Activated naive CD8-positive, alpha-beta T cell treated with anti-CD3 and anti-CD28 coated beads for 36 hours (primary cell): ENCODE measurements at places on chromosomes 6 and 20.
A peak's percentile ranks its signal among the peaks of the same experiment; 100 is the strongest.

GRCh38 chr6:89954721-89955148 is 60.5 kb downstream of the GJA10 start:
- H3K27me3 ChIP-seq = no peaks in the 10 kb centered on the region
- peak overlapping the region; percentile 15 for H3K4me3 ChIP-seq
- no peak for DNase-seq
- H3K36me3 ChIP-seq = peaks cover 74% of the 10 kb centered on the region

DNA sequence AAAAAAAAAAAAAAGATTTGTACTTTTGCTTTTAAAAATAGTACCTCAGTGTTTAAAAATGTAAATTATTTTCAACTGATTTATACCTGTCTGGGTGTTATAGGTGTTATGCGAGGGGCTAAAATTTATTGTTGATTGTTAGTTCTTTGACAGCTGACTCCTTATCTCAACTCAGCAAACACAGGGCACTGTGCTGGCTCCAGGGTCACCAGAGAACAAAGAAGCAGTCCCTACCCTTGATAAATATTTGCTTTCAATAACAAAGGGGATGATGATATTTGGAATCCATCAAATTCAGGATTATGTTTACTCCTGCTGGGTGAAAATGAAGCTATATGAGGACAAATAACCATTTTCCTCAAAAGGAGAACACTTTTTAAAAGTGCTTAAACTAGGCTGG is 34.2 kb upstream of the KAT14 start:
- no peaks in the 10 kb centered on the region for H3K4me1 ChIP-seq
- DNase-seq = no peak
- H3K4me3 ChIP-seq = no peak overlapping the region
- H3K36me3 ChIP-seq = no peaks in the 10 kb centered on the region
- H3K27me3 ChIP-seq = peaks cover 6% of the 10 kb centered on the region
- H3K27ac ChIP-seq = no peak overlapping the region

DNA sequence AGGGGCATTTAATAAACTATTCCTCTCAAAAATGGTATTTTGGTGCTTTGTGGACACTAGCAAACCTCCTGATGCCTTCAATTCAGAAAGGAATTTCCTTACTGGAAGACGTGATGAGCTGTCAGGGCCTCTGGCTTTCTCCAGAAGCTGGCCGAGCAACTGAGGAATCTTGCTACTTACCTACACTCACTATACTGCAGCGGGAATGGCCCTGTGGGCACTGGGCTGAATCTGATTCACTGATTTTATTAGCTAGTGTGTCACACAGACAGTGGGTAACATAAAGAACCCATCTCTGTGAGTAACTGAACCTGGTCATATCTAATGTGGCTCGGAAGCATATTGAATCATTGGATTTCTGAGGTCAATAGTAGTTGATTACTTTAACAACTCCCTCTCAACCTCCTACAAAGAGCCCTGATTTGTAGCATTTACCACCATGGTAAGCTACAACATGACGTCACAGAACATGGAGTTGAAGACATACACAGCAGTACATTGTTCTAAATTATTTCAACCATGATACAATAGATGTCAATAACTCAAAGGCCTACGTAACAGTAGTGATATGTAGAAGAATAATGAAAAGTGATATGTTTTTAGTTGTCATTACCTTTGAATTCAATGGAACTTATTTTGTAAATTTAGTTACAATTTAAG is 232.1 kb downstream of the SYNE1 start:
- H3K4me1 ChIP-seq = no peaks in the 10 kb centered on the region
- H3K27ac ChIP-seq = no peak overlapping the region
- no peaks in the 10 kb centered on the region for H3K36me3 ChIP-seq
- DNase-seq = no peak
- no peaks in the 10 kb centered on the region for H3K27me3 ChIP-seq

DNA sequence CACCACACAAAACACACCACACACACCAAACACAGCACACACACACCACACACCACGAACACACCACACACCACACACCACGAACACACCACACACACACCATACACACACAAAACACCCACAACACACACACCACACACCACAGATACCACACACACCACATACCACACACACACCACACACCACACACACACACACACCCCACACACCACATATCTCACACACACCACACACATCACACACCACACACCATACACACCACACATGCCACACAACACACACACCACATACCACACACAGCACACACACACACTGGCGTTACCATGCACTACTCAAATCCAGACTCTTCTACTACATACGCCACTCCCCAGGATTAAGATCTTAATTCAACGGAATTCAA is 118.9 kb upstream of the THBS2 start:
- H3K27me3 ChIP-seq = peaks cover 6% of the 10 kb centered on the region
- H3K4me3 ChIP-seq = no peak overlapping the region
- H3K4me1 ChIP-seq = peaks cover 2% of the 10 kb centered on the region
- no peak for DNase-seq
- H3K36me3 ChIP-seq = peaks cover 4% of the 10 kb centered on the region
- no peak overlapping the region for H3K27ac ChIP-seq

DNA sequence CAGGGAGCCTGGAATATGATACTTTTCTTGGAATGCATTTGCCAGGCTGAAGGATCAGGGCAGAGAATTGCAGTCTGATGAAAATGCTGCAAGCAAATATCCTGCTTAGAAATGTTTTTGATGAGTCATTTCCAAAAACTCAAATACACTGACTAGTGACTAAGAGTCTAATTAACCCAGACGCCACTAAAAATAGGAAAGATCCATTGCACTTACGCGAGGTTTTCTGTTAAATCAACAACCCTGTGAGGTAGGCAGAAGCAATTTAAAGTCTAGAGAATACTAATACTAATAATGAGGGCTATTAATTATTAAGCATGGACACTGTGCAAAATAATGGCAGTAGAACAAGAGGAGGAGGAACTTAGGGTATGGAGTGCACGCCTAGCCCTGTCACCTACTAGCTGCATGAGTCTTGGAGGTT is 130.1 kb upstream of the DOK5 start:
- peaks cover 16% of the 10 kb centered on the region for H3K4me1 ChIP-seq
- DNase-seq = no peak
- H3K36me3 ChIP-seq = peaks cover under 1% of the 10 kb centered on the region
- H3K4me3 ChIP-seq = no peak overlapping the region
- H3K27ac ChIP-seq = no peak overlapping the region

- no peaks in the 10 kb centered on the region for H3K4me1 ChIP-seq
- peaks cover 5% of the 10 kb centered on the region for H3K27me3 ChIP-seq
- no peaks in the 10 kb centered on the region for H3K36me3 ChIP-seq
- H3K27ac ChIP-seq = no peak overlapping the region
These were observed 58.0 kb upstream of the SLC35F1 start for GRCh38 chr6:117849087-117849486.
